GF-D8 (cell line): ENCODE measurements at places on chromosomes 4 and X.

GRCh38 chr4:13478131-13478530 is 6.0 kb downstream of the RAB28 start:
- no peak for DNase-seq

GRCh38 chr4:53744446-53745160 is 153.3 kb upstream of the LNX1 start:
- no peak for DNase-seq

DNA sequence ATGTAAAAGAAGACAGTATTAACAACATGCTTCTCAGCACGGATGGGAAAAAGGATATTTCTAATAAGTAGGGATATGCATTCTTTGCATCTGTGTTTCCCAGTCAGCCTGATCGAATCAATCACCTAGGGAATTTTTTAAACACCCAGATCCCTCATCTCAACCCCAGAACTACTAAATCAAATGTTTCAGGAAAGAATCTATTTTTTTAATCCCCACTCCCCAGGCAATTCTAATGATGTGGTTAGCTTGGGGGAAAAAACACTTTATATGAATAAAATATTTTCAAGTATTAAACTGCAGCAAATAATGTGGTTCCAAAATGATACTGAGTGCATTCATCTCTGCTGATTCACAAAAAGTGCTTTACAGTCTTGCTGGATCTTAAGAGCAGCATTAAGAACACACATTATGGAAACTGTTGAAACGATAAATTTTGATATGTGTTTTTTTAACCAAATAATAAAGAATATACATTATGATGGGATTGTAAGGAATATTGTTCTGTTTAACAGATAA is 68.7 kb upstream of the GUCY1A1 start:
- DNase-seq = no peak

- no peak for DNase-seq
These were observed 15.8 kb upstream of the PDE6B start for GRCh38 chr4:609400-610050.

GRCh38 chrX:140764401-140764919 is 54.9 kb downstream of the LINC00632 start:
- DNase-seq = no peak

DNA sequence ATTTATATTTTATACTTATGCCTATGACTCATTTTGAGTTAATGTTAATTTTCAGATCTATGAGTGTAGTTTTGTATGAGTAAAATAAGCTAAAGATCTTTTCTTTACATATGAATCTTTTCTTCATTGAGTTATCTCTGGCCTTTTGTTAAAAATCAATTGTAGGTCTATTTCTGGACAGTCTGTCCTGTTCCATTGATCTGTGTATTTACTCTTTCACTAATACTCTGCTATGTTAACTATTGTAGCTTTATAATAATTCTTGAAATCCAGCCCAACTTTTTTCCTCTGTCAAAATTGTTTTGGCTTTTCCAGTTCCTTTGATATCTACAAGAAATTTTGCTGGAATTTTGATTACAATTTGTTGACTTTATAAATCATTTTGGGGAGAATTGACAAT is 177.0 kb downstream of the RBM46 start:
- DNase-seq = no peak

GRCh38 chr4:11201256-11201655 is 227.4 kb downstream of the HS3ST1 start:
- DNase-seq = no peak

GRCh38 chrX:35826503-35826902 is 28.4 kb downstream of the MAGEB16 start:
- DNase-seq = no peak

- DNase-seq = no peak
These were observed 19.1 kb downstream of the SLAIN2 start for GRCh38 chr4:48360285-48361011.

GRCh38 chr4:1752284-1753041 is 31.1 kb downstream of the TACC3 start:
- DNase-seq = peak; percentile 30

DNA sequence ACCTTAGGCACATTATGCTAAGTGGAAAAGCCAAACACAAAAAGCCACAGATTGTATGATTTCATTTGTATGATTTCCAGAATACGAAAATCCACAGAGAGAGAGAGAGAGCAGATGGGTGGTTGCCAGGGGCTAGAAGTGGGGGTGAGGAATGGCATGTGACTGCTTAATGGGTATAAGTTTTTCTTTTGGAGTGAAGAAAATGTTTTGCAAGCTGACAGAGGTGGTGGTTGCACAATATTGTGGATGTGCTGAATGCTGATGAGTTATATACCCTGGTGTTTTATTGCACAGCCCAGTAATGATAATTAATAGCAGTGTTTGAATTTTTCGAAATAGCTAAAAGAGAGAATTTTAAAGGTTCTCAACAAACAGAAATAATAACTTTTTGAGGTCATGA is 386.1 kb upstream of the HS3ST1 start:
- DNase-seq = no peak

- DNase-seq = no peak
These were observed 22.3 kb upstream of the RNF150 start for GRCh38 chr4:141155586-141155985.

GRCh38 chr4:159141193-159141592 is 38.3 kb downstream of the RAPGEF2 start:
- DNase-seq = no peak

GRCh38 chr4:67030636-67031035 is 514.7 kb downstream of the CENPC start:
- DNase-seq = no peak

- no peak for DNase-seq
These were observed 59.6 kb downstream of the FAM193A start for GRCh38 chr4:2595952-2596552.

DNA sequence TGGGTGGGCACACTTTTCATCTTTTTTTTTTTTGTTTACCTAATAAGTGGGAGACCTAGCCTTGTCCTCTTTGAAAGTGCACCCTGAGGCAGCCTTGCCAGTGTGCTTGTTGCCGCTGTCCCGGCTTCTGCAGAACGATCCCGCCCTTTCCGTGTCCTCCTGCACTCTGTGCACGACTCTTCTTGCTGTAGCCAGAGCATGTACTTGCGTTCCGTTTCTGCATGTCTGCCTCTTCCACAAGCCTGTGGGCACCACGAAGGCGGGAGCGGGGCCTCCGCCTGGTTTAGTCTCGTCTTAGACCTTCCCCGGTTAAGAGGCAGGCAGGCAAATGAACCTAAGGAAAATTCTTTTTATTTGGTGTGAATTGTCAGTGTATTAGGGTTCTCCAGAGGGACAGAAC is 32.6 kb upstream of the TBC1D14 start:
- no peak for DNase-seq

DNA sequence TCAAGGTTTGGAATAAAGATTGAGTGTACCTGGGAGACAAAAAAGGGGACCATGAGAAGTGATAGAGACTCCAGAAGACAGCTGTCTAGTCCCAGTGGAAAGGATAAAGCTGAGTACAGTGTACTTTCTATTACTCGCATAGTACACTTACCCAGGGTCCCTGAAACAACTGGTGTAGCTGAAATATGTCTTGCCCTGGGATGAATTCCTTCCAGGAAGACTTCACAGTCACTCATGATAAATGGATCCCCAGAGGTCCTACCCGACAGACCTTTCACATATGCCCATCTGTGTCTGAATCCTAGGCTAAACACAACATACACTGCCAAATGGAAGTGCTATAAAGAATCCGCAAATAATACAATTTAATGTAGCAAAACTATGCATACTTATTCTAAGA is 48.2 kb upstream of the SPANXN1 start:
- DNase-seq = no peak

DNA sequence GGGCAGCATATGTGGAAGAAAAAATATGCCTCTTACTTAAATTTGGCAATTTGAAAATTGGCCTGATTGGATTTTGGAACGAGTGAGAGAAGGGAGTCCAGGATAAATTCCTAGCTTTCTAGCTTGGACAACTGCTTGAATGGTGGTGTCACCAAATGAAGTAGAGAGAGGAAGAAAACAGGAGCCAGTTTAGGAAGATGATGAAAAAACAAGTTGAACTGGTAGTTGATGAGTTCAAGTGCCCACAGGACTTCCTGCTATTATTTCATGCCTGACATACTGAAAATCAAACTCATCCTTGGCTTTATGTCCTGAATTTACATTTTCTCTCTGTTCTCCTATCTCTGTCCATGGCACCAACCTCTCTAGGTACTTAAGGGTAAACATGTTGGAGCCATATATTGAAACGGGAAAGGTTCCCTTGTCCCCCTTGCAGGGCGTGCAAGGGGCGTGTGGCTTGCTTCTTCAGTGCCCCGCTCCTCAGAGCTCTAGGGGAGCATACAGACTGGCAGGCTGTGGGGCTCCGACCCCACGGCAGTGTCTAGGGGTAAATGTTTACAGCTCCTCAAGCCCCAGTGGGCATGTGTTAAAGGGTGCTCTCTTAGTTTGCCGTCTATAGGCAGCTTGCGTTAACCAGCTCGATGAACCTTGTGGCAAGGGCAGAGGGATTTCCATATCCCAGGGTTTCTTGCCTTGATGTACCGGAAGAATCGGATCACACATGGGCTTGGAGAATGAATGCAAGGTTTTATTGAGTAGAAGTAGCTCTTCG is 250.7 kb upstream of the PGRMC2 start:
- no peak for DNase-seq

DNA sequence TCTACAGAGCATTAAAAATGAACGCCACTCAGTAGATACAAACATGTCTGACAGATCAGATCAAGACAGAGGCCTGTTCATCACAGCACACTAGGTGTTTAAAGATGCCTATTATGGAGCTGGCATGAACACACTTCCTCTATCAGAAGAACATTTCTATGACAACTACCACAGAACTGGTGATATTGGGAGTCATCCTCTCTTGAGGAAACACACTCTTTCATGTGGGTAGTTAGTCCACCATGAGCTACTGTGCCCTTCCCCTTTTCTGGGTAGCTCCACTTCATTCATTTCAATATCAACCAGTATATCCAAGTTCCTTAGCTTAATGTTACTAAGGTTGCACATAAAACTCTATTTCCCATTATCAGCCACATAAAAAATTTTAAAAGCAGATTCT is 46.7 kb downstream of the MAOB start:
- DNase-seq = no peak

GRCh38 chr4:185587427-185588161 is 52.3 kb upstream of the PDLIM3 start:
- no peak for DNase-seq

DNA sequence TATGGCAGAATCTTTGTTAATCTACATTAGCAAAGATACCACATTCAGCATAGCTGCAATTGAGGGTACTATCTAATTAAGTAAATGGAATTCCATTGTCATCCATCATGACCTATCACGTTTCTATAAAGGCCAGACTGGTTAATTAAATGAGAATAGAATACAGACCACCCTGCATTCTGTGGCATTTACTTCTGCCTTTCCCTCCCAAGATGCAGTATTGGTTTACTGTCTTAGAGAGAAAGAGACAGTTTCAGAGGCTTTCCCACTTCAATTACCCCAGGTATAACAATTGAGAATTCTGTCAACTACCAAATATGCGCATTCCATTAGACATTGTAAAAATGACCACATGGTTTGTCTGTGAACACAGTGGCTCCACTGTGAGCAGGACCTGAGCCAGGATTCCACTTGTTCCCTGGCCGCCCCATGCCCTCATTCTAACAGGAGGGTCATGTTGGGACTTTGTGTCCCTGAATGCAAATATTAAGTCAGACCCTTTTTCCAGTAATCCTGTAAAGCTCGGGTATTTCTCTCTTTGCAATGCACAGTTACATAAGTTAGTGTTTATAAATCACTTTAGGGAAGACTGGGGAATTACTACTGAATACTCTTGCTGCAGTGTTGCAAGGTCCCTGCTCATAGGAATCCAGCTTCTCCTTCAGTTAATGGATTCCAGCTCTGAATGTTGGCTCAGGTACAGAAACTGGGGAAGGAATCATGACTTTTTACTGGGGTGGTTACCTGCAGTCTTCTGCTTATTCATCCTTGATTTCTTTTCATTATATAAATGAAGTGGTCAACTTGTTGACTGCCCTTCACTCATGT is 261.0 kb downstream of the PDGFC start:
- no peak for DNase-seq

GRCh38 chr4:47692691-47693090 is 145.2 kb downstream of the CORIN start:
- DNase-seq = no peak

DNA sequence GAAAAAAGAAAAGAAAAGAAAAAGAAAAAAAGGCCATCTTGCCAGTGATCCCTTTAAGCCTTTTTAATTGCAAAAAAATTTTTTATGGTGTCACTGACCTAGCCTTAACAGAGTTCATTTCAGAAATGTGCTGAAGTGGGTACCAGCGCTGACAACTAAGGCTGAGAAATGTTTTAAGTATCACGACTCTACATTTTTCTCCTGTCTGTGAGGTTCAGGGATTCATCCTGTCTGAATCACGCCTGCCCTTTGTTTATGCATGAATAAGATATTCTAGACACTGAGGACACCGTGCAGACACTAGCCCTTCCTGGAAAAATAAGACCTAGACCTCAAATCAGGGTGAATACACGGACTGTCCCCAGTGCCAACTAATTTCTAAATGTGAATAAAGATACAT is 154.4 kb upstream of the NOCT start:
- DNase-seq = no peak

DNA sequence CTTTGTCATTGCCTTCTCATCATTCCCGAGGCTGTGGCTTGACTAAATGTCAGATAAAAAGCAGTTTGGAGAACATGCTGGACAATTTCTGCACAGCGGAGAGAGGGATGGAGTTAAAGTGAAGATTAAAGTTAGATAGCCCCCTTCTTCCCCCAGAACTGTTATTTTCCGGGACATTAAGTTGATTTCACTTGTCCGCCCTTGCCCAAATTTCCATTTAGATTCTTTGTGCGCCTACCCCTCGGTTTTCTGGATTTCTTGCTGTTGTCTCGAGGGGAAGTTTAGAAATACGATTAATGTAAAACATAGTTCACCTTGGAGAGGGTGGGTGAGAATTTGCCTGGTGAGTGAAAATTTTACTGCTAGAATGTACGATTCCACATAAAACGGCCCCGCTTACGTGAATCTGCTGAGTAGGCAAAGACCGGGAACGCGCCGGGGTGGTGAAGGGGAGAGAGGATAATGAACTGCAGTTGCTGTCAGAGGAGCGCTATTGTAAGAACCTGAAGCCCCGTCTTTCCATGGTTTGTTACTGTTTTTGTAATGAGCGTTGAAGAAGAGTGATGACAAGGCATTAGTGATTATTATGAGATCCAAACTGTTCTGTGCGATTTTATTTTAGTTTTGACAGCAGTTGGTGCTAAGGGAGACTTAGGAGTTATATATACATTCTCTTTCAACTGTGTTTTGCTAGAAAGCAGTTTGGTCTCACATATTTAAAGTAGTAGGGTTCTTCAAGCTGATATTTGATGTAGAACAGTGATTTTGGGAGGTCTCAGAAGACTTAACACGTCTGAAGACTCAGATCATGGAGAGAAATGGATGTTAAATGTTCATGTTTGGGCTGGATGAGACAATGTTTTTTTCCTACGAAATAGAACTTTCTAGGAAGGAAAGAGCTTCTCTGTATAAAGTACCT is 73.0 kb downstream of the AFF1 start:
- DNase-seq = peak; percentile 4
